Activated T-cell treated with anti-CD3 and anti-CD28 coated beads, Interleukin-2, amount 50 U/mL, for 48 hours (primary cell): ENCODE measurements at places on chromosomes 1 and 21.

DNA sequence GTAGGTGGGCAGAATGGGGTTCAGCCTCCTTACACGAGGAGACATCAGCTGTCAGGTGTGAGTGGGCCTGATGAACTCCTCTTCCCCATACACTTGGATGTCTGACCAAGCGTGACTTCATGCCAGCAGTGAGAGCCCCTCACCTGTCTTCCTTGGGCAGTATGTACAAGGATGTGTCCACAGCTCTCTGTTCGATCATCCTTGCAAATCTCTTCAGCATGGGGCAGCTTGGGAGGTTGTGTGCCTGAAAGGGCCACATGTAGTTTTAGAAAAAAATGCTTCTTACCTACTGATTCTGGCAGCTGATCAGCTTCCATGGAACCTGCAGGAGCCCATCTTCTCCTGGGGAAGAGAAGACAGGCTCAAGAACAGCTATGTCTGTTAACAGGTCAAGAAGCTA, 18.0 kb downstream of the ACP6 start:
- no peak for DNase-seq

GRCh38 chr1:24894002-24894401, 36.1 kb downstream of the RUNX3 start:
- DNase-seq, result peak; percentile 14

GRCh38 chr1:26434161-26434752, 2.1 kb downstream of the DHDDS start:
- DNase-seq, result no peak

DNA sequence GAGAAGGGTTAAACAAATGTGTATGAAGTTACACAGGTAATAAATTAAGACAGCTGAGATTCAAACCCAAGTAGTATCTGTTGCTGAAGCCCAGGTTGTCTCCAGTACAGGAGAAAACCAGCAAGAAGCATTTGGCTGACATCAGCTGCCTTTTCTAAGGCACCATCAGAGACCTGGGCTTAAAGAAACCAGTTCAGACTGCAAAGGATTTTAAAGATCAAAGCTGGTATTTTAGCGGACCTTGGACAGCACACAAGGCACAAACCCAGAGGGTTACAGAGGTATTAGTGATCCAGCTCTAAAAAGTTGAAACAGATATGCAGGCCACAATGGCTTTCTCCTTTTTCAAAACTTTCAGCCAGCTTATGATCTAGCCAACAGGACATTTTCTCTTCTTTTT, 23.4 kb downstream of the BEND5 start:
- no peak for DNase-seq

DNA sequence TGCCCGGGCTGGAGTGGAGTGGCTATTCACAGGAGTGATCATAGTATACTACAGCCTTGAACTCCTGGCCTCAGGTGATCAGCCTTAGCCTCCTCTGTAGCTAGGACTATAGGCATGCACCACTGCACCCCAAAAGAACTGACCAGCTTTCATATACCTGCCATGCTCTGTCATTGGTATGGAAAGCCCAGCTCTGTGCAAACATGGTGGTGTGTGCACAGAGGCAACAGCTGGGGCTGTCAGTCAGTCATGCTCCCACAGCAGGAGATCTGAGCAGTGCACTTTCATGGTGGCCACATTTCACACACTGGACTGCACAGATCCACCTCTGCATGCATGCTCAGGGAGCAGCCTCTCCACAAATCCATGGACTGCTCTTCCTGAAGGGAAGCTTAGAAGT, 8.8 kb upstream of the JAK1 start:
- no peak for DNase-seq

DNA sequence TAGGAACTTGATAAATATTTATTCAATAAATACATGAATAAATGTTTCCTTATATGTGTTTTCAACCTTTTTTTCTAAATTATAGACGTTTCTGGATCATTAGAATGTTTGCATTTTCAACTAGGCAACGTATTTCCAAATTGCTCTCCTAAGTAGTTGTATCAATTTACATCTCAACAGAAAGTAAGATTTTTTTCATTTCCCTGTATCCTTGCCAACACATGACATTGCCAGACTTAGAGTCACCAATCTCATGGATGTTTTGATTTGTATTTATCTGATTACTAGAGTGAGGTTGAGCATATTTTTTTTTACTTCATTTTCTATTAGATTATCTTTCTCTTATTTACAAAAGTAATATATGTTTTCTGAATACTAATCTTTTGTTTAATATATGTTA, 22.2 kb upstream of the SMG7 start:
- no peak for DNase-seq

DNA sequence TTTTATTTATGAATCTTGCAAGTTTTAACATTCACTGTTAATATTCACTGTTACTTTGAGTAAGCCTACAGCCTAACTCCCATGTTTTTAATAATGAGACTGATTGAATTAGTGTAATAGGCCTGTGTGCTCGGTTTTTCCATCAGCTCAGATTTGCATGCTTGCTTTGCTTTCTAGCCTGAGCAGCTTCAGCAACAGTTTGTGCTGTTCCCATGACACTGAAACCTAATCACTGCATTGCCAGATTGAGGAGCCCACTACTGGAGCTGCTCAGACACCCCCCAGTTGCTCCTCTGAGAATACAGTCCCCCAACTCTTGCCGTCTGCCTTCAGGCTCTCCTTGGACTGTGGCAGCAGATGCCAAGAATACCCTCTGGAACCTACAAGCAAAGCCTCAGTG, 695.4 kb downstream of the BRINP3 start:
- no peak for DNase-seq

DNA sequence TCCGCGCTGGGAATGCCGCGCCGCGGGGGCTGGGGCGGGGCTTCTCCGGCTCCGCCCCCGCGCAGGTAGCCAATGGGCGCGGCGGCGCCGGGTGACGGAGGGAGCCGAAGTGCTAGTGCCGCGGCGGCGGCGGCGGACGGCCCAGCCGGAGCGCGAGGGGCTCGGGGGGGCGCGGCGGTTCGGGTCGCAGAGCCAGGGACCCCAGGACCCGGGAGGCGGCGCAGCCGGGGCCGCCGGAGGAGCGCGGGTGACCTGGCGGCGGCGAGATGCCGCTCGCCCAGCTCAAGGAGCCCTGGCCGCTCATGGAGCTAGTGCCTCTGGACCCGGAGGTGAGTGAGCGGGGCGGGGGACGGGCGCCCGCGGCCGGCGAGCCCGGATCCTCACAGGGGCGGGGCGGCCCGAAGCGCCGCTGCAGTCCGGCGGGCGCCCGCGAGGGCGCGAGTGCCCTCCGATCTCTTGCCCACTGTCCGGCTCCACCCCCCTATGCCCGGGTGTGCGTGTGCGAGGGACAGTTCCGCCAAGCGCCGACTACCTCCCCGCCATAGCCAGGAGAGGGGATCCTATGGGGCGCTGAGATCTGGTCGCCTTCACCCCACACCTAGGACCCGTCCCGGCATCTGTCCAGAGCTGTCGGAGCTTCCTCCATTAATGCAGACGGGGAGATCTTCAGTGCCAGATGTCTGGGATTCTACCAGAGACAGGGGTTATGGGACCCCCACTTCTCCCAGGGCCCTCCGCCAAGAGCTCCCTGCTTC, at the start of gene RPS6KA1:
Gene RPS6KA1 (plus strand): TSS at position 107 of the 755 bp plus-strand sequence. CDS start 160 bp downstream, at position 267.
- DNase-seq, result peak; percentile 81

- DNase-seq, result no peak
Measured at GRCh38 chr1:33300673-33301072, 20.2 kb downstream of the A3GALT2 start.

DNA sequence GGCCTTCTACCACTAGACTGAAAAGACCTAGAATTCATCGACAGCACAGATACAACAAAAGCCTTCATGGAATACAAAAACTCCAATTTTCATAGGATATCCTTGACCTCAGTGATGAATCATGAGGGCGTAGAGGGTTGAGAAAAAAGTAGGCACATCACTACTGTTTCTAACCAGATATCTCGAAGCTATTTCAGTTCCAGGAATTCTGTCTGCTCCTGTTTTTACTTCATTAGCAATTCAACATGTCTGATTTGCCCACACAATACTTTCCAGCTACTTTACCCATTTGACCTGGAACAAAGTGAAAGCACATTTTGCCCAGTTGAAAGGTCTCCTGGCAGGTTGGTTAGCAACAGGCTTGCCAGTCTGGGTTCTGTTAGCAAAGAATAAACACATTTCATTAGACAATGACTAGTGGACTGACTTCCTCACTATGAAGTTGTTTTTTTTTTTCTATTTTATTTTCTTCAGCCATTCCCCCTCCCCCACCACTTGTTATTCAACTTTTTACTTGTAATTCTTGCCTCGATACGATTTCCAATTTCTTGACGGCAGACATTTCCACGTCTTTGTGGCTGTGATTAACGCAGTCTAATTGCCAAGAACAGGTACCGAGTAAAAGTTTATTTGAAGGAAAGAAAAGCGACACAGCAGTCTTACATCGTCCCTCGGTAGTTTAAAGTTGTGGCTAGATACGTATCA, 4.0 kb upstream of the ZBTB18 start:
- DNase-seq, result no peak

DNA sequence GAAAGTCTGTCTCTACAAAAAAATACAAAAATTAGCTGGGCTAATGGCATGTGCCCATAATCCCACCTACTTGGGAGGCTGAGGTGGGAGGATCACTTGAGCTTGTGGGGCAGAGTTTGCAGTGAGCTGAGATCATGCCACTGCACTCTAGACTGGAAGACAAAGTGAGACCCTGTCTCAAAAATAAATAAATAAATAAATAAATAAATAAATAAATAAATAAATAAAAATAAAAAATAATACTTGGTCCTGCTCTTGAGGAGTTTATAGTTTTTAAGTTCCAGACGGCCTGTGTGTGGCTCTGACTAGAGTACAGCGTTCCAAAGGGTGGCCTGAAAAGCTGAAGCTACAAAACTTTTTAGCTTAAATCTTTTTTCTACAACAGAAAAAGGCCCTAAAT, 35.1 kb downstream of the PCSK9 start:
- no peak for DNase-seq

DNA sequence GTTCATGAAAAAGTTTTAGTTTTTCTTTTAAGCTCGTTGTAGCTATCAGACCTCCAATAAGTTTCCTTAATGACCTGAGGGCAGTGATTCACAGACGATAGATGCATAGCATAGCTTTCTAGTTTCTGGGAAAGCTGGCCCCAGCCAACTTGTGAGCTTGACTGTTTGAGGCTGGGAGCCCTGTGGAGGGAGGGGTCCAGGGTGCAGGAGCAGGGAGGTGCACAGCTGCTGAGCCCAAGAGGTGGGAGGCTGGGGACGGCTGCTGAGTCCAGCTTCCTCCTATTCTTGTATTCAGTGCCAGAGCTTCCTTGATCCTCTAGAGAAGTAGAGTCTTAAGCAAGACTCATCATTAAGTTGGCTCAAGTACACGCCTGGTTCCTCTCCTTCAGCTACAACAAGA, 11.0 kb upstream of the AVPR1B start:
- no peak for DNase-seq

- no peak for DNase-seq
Measured at GRCh38 chr1:116126281-116126680, 15.1 kb downstream of the MAB21L3 start.

DNA sequence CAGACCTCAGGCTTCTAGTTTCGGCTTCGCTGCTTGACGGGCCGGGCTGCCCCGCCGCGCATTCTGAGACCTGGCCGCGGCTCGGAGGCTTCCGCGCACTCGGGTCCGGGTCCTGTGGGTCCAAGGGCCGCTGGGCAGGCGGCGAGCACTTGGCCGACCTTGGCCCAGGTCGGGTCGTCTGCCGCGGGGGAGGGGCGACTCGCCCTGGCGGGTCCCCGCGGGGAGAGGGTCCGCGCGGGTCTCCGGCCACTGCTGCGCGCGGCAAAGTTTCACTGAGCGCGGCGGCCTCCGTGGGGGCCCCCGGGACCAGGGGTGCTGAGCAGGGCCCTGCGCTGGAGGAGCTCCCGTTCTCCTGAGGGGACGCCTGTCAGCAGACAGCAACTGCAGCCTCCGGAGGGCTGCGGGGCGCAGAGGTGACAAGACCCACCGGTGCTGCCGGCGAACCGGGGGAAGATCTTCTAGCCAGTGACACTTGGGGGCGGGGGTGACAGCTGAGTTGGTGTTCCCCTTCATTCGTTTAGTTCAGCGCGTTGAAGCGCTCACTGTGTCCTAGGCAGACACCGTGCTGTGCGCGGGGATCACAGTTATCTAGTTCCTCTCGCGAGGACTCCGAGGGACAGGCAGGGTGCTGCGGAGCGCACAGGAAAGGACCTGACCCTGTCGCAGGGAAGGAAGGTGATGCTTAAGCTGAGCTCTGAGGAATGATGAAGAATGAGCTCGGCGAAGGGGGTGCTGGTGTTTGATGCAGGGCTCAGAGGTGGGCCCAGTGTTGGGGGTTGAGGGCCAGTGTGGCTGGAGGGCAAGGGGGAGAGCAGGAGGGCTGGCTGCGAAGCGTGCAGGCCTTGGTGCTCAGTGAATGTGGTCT, 725 bp downstream of the MTFR1L start:
- DNase-seq, result peak; percentile 81

GRCh38 chr1:185996211-185996610, 262.0 kb downstream of the HMCN1 start:
- no peak for DNase-seq

DNA sequence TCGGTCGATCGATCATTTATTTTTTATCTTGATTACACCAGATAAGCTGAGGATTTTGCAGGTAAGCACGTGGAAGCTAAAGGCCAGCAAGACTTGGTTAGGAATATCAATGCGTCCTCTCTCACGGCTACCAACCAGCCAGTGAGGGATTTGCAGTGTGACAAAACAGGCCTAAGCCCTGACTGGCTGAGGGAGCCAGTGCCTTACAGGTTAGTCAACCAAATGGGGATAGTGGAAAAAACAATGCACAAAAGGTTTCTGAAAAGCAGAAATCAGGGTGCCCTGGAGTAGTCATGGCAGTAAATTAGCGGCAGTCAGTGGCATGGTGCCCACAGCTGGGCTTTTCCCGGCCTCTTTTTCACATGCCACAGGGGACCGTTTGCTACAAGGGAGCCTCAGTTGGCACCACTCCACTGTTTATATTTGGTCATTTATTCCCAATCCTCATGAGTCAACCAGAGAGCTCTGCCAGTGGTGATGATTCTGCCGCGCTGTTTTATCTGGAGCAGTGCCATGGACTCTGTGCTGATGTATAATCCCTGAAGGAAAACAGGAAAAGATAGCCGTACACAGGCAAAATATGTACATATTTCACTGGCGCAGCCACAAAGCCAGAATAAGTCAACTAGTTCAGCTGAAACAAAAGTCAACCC, 167.6 kb downstream of the RHOU start:
- DNase-seq, result no peak

- peak; percentile 88 for DNase-seq
Measured at GRCh38 chr21:37564341-37564923, 197.9 kb downstream of the DYRK1A start.

- no peak for DNase-seq
Measured at GRCh38 chr1:109913360-109913879, 2.8 kb downstream of the CSF1 start.
